ENCODE measurements at places on chromosomes 4 and X.

DNA sequence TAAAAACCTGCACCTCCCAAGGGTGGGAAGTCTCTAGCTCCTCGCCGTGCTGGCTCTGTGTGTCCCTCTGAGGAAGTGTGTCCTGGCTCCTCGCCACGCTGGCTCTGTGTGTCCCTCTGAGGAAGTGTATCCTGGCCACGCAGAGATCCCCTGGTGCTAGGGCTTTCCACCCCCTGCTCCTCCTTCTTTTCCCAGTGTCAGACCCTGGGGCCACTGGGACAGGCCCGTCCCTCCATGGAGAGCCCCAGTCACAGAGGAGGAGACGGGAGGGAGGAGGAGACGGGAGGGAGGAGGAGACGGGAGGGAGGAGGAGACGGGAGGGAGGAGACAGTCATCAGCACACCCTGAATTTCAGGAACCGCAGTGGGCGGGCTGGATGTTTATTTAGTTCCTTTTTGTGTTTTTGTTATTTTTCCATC is 53.8 kb upstream of the HGFAC start:
- no peak for DNase-seq

GRCh38 chrX:24335871-24336270 is 22.0 kb upstream of the SUPT20HL2 start:
- DNase-seq, result no peak

DNA sequence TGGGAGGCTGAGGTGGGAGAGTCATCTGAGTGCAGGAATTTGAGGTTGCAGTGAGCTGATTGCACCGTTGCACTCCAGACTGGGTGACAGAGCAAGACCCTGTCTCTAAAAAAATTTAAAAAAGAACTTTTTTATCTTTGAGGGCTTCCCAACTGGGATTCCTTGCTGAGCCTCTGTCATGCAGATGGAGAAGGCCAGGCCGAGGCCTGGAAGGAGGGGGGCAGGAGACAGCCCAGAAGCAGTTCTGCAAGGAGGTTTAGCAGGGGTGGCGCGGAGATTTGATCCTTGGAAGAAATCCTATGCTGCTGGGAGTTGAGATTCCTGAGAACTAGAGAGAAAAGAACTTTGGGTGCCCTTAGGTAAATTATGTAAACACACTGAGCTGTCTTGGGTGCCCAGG is 2.5 kb upstream of the ARSD start:
- DNase-seq, result no peak

GRCh38 chr4:38769441-38769840 is 13.3 kb downstream of the TLR10 start:
- DNase-seq, result no peak

GRCh38 chr4:79088946-79089691 is 149.9 kb upstream of the PAQR3 start:
- no peak for DNase-seq

GRCh38 chrX:20056704-20057103 is 60.0 kb downstream of the MAP7D2 start:
- peak; percentile 6 for DNase-seq

DNA sequence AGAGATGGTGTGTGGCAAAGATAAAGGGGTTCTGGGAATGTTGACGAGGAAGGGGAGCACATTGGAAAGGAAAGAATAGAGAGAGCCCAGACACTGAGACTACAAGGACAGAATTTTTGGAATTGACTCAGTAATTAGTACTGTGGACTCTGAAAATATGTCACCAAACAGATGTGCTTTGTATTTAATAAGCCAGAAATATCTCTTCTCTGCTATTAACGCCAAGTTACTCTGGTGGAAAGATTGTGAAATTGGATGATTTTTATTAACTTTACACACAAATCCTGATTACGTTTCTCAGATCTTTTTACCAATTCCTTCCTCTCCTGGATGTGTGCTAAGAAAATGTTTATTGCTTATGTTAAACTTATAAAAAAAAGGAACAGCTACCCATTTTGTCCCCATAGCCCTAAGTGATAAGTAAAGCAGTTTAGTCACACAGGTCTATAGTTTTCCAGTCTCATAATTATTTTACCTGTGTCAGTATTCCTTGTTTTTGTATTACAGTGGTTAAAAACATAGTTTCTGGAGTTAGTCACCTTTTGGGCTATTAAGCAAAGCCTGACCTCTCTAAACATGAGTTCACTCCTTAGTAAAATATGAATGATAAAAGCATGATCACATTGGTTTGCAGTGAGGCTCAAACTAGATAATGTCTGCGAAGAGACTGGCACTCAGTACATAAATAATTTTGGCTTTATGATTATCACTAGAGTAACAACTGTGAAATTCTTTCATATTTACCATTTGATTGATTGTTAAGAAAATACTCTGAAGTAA is 1068.3 kb downstream of the STIM2 start:
- no peak for DNase-seq

- DNase-seq, result no peak
These were observed 5.8 kb downstream of the CMC4 start for GRCh38 chrX:155065035-155065734.

DNA sequence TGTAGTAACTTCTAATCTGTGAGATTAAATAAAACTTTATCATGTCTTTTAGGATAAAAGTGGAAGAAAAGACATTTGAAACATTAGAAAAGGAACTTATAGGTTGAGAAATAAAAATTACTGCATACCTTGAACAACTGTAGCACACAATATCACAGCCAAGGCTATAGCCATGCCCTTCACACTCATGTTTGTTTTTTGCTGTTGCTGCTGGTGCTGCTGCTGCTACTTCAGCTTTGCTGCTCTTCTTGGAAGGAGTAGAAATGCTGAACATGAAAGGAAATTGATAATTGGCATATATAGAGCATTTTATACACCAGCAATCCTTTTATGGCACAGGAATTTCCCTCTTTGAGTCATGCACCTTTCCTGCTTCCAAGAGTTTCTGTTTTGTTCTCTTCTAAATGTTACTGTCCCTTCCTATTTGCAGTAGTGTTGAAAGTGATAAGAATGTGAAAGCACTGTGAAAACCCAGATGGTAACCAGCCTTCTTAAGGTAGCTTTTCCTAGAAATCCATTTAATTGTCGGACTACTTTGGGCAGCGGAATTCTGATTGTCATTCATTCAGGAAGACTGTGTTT is at the start of gene CXCL11:
CXCL11 (minus strand) TSS at position 272 of the 582 bp plus-strand sequence; CDS start at position 189, 83 bp downstream.
- no peak for DNase-seq

- DNase-seq, result no peak
These were observed 8.7 kb upstream of the CDS1 start for GRCh38 chr4:84574069-84574720.

GRCh38 chr4:1567519-1567807 is 116.7 kb downstream of the FAM53A start:
- no peak for DNase-seq

GRCh38 chrX:65607070-65607742 is 60.2 kb upstream of the MSN start:
- DNase-seq, result no peak

GRCh38 chr4:44668526-44668925 is 9.7 kb upstream of the GUF1 start:
- DNase-seq, result no peak

GRCh38 chr4:56971383-56971782 is 6.0 kb downstream of the NOA1 start:
- no peak for DNase-seq

- no peak for DNase-seq
These were observed 2.4 kb downstream of the SORBS2 start for GRCh38 chr4:185809533-185810071.

- no peak for DNase-seq
These were observed 1351.6 kb upstream of the PABPC4L start for GRCh38 chr4:135553213-135553612.

DNA sequence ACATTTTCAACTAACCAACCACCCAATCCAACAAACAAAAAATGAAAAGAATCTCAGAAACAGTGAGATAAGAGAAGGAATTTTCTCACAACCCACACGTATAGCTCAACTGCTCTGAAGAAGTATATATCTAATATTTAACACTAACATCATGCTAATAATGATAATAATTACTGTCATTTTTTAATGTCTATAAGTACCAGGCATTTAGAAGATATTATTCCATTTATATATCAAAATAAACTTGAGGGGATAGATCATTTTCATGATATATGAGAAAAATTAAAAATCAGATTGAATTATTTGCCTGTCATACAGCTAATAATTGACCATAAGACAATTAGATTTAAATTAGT is 4.2 kb upstream of the AFP start:
- DNase-seq, result no peak

GRCh38 chr4:72876946-72877345 is 192.6 kb downstream of the COX18 start:
- no peak for DNase-seq

DNA sequence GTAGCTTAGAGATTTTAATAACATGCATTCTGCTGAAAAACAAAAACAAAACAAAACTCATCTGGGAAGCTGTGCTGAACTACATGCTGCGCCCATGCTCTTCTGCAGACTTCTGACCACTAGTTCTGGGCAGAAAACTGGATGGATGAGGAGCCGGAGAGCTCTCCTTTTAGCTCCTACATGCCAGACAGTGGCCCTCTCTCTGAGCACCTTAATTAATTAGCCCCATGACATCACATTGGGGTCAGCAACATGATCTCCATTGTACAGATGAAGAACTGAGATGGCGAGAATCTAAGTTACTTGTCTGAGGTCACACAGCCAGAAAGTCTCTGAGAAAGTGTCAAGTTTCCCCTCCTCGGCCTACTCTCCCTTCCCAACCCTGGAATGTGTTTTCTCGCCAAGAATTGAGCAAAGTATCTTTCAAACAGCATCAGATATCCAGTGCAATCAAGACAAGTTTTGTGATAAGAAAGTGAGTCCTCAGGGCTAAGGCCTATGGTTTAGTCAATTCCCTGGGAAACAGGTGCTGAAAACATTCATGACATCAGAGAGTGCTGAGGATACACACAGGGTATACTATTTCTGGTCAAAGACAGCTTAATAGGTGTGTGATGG is 21.6 kb downstream of the SCD5 start:
- DNase-seq, result no peak

GRCh38 chr4:177293208-177294033 is 16.3 kb upstream of the NEIL3 start:
- DNase-seq, result no peak

GRCh38 chr4:14445882-14446281 is 556.4 kb upstream of the CPEB2 start:
- DNase-seq, result no peak

DNA sequence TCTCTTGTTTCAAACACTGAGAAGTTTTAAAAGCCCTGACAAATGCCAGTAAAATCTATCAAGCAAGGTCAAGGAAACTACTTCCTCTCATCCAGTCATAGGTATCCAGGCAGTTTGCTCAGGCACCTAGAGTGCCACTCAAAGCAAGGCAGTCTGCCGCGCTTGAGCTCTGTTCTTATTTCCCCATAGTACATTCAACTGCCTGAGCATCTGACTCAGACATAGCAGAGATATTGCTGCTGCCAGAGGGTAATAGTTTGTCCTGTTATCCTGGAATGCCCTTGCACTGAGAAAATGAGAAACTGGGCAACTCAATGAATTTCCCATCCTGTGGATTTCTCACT is 16.1 kb upstream of the ATP8A1 start:
- DNase-seq, result no peak

DNA sequence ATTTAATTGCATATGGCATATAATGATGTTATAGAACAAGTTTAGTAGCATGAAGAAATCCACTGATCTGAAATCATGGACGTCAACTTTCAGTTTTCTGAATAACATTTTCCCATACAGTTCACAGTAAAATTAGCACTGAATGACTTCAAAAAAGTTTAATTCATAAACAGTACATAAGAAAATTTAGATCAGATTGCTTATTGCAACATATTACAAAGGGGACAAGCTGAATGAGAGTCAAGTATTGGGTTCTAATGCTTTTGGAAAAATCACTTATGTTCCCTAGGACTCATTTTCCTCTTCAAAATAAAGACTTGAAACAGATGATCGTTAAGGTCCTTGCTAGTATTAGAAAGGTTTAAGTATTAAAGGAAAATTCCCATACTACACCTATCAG is 898.3 kb upstream of the INTU start:
- no peak for DNase-seq

GRCh38 chr4:177285953-177286352 is 23.7 kb upstream of the NEIL3 start:
- no peak for DNase-seq

- DNase-seq, result no peak
These were observed 108.1 kb downstream of the ATG4A start for GRCh38 chrX:108199691-108200090.

DNA sequence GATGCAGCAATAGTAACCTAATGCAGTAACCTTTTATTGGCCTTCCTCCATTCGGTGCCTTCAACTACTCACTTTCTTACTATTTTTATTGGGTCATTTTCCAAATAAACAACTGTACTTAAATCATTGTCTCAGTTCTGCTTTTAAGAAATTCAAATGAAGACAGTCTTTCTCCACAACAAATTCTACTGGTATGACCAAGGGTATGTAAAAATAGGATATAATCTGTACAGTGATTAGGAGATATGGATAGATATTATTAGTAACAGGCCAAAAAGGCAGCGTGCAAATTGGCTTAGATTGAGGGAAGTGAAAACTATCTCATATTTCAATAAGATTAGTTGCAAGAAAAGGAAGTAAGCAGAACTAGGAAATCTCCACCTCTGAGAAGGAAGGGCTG is 177.4 kb upstream of the PPP1R2C start:
- DNase-seq, result no peak

DNA sequence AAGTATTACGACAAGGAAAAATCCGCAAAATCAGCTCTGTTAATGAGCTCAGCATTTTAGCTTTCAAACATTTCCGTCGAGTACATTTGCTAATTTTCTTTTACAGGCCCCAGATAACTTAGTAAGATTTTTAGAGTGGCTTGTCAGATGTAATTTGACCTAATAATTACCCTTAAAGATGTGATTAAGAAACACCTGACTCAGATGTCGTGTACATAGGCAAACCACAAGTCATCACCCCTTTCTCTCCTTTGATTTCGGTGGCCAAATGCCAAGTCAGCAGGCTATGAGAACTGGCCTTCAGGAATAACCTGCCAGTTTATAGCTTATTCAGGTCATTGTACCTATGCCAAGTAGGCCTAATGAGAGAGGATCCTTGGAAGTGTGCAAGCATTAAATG is 369.6 kb downstream of the PCDH7 start:
- DNase-seq, result peak; percentile 23

DNA sequence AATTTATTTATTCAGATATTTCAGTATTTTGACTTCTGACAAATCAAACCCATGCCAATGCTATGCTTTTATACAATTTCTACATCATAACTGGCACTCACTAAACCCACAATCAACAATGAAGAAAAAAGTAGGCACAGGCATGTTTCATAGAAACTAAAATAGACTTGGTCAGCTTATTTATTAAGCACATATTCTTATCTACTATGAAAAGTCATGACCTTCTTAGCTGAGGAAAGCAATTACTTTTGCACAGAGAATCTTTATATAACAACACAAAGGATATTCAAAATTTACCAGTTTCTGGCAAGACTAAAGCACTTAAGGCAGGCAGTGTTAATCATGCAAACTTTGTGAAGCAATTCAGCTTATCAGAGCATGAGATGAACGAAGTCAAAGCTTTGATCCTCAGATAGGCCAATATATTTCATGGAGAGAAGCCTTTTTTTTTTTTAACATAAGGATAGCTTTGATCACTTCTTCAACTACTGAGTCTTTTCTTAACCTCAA is 490.6 kb downstream of the INPP4B start:
- no peak for DNase-seq

GRCh38 chr4:140995058-140995457 is 138.2 kb downstream of the RNF150 start:
- DNase-seq, result no peak

All from cerebellum (tissue), 4 donors.